Endothelial cell (in vitro differentiated cells): ENCODE measurements at places on chromosomes 6 and 20.

- DNase-seq: no peak
Measured at GRCh38 chr6:36121787-36122494, 8.4 kb upstream of the MAPK13 start.

- DNase-seq: no peak
Measured at GRCh38 chr6:121413879-121414278, 21.6 kb upstream of the GJA1 start.

DNA sequence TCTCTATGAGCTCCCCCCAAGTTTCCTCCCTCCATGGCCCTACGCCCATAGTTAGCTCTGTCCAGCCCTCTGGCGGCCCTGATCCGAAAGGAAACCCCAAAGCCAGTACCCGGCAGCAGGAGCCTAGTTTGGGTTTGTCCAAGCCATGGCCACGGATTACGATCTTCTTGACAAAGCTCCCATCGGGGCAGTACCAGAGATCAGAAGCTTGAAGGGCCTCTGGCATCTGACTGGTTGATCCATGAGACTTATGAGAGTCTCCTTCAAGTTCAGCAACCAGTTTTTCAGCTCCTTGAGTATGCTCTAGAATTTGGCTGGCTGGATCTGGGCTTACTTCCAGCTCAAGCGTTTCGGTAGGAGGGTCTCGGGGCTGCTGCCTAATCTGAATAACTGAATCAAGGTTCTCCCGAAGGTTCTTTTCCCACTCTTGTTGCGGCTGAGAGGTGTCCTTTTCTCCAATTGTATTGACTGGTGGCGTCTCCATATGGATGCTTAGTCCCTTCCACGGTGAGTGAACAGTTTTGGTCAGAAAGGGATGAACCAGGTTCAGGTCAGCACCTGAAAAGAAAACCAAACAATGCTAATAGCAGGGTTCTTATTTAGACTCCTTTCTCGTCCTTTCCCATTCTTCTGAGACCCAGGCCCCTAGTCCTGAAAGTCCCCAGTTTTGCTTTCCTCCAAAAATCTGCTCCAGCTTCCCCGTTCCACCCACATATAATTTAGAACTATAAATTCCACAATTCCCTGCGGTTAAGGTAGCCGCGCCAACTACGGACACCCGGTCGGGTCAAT lies 595 bp downstream of the FKBPL start:
- DNase-seq: no peak

- no peak for DNase-seq
Measured at GRCh38 chr6:12327391-12327790, 37.2 kb downstream of the EDN1 start.

DNA sequence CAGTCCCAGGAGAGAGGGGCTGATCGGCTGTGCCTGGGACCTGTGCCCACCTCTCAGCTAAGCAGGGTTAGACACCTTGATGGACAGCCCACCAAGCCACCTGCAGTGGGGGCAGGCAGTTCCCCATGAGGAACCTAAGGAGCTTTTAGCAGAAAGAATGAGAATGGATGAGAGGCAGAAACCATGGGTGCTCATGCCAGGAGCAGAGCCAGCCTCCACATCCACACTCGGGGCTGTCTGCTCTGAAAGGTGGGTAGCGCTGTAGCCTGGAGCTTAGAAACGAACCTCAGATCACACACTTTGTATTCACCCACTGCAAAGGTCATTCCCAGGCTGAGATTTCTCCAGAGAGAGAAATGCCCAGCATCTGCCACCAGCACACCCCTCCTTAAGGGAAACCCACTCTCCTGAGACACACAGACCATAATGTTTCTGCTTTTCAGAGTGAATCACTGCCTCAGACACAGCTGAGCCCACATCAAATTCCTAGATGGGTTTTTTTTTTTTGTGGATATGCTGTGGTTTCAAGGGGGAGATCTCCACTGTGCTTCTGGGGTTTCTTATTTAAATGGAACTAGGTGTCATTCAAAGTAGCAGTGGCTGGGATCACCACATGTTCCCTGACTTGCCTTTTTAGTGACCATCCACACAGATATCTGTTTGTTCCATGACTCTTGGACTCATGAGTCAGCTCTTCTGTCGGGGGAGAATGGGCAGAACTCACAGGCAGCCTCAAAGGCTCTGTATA lies 218.9 kb downstream of the EYA2 start:
- no peak for DNase-seq

GRCh38 chr6:18663011-18663410 lies 275.9 kb downstream of the RNF144B start:
- no peak for DNase-seq

DNA sequence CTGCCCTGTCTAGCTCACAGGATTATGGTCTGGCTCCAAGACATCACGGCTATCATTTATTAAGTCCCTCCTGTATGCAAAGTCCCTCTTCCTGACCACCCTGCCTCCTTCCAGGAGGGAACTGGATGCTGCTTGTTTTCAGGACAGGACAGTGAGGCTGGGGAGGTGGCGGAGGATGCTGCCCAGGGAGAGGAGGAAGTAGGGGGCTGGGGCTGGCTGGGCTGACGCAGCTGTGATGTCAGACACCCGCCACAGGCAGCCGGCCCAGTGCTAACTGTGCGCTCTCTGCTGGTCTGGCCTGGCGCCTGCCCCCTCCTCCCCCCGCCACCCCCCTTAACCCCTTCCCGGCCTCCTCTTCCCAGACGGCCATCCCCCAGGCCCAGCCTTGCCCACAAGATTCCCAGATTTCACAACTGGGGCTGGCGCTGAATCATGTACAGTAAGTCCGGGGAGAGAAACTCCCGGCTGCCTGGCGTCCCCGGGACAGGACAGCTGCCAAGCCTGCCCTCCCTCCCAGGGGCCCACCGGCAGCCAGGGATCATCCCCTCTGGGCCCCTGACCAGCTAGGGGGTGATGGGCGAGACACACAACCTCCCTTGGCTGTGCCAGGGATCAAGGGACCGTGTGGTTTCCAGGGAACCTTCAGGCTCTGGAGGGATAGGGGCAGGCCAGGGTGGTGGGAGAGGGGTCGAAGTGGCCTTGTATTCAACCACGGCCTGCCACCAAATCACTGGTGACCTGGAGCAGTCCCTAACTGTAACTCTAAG lies 118.1 kb downstream of the CEBPB start:
- peak; percentile 57 for DNase-seq

GRCh38 chr6:134675110-134676054 lies 274.5 kb downstream of the ALDH8A1 start:
- no peak for DNase-seq

DNA sequence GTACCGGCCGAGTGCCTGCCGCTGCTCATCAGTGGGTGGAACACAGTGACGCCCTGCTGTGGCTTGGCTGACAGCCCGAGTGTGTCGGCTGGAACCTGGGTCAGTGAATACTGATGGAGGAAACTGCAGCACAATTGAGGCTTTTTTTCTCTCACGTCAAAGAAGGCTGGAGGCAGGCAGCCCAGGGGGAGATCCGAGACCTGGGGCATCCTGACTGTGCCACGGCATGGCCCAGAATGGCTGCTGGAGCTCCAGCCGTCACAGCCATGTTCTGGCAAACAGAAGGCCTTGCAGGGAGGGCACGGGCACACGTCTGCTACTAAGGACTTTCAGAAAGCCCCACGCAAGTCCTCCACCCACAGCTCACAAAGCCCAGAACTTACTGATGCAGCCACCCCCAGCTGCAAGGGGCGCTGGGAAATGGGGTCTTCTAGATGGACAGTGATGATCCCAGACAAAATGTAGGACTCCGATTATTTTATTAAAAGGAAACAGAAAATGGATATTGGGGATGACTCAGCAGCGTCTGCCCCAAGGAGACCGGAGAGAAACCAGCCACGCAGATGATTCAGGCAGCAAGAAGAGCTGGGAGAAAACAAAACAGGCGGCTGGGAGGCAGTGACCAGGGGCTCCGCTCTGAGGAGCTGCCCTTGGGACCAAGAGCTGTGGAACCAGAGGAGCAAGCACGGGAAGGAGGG lies 140.0 kb downstream of the TAF4 start:
- no peak for DNase-seq

DNA sequence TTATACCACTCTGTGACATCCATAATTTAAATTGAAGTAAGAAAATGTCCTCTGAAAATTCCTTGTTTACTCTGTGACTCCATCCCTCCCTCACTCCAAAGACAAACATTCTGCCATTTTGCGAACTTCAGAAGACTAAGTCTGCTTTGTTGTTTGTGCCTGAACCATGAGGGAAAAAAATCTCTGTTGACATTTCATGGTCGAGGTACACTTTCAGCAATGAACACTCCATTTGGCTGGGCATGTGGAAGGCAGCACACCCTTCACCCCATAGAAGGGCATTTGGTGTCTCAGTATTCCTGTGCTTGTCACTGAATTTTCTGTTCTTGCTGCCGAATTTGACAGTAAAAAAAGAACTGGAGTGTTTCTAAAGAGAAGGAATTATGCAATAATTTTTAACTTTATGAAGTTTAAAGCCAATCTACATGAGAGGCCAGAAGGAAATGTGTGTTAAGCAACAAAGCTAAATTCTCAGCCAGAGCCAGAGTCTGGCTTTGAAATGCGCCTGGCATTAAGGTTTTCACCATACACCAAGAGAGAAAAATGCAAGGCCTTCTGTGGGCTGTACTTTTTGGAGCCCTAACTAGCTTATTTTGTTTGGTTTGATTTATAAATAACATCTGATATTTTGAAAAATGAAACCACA lies 4.7 kb upstream of the PBOV1 start:
- DNase-seq: no peak

DNA sequence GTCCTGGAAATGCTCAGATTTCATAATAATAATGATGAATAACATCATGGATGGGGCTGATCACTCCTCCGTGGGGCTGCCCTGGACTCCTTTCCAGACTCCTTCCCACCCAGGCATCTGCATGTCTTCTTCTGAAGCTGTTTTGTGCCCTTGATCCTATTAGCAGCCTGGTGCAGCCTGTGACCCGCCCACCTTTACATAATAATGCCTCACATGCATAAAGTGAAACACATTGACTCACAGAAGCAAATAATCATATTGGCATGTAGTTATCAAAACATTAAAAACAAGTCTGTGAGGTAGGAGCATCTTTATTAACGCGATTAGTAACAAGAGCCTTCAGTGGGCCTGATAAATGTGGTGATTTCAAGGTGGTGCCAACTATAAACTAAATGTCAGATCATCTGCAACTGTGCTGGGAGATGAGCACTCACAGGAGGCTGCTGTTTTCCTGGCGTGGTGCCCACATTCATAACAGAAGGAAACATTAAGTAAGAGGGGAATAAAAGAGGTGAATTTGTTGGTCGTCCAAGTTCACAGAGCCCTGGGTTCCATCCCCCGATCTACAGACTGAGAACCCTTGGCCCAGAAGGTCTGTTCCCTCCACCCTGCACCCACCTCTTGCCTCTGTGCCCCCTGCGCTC lies 344.7 kb downstream of the CDH4 start:
- DNase-seq: no peak

GRCh38 chr20:50837532-50838321 lies 42.9 kb downstream of the BCAS4 start:
- DNase-seq: no peak

GRCh38 chr6:127457456-127458064 lies 1.6 kb downstream of the KIAA0408 start:
- DNase-seq: no peak

GRCh38 chr6:15355683-15356099 lies 109.8 kb downstream of the JARID2 start:
- DNase-seq: no peak

DNA sequence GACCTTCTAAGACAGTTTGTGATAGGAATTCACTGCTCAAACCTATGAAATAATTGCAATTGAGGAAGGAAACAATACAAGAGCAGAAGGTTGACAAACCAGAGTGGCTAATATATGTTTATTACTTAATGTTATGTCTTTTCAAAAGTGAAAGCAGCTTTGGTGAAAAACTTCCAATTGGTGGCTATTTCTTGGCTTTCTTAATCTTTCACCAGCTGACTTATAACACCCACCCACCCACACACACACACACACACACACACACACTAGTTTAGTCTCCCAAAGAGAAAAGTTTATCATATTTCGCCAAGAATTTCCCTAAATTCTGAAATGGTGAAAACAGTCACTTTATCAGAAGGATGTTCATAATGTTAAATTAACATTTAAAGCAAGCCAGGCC lies 583.5 kb downstream of the EYS start:
- no peak for DNase-seq

GRCh38 chr20:23251779-23252178 lies 98.8 kb upstream of the NXT1 start:
- DNase-seq: no peak

- DNase-seq: peak; percentile 11
Measured at GRCh38 chr6:4973982-4974745, 29.7 kb downstream of the RPP40 start.

- no peak for DNase-seq
Measured at GRCh38 chr6:2817903-2818443, 23.7 kb downstream of the SERPINB1 start.

DNA sequence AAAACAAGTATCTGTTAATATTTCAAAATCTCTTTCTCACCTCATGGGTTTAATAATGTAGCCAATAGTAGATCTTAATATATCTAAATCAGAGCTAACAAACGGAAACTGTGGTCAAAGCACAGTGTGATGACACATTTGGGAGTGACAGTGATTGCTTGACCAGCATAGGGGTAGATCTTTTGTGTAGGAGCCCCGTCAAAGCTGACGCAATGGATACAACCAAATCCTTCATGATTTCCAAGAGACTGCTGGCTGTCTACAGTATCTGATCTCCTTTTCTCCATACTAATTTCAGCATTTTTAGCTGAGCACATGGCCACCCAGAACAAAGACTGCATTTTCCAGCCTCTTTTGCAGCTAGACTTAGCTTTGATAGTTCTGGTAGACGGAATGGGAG lies 299.3 kb upstream of the ECI2 start:
- no peak for DNase-seq

GRCh38 chr20:20808016-20808415 lies 95.6 kb upstream of the RALGAPA2 start:
- DNase-seq: no peak

- peak; percentile 33 for DNase-seq
Measured at GRCh38 chr6:95648636-95649035, 71.3 kb downstream of the MANEA start.
